ENCODE measurements at places on chromosomes 11 and 22. TPM values are rescaled to one million over a fixed set of nuclear protein-coding genes. Genes with fewer than 3 reads are reported as not detected.

DNA sequence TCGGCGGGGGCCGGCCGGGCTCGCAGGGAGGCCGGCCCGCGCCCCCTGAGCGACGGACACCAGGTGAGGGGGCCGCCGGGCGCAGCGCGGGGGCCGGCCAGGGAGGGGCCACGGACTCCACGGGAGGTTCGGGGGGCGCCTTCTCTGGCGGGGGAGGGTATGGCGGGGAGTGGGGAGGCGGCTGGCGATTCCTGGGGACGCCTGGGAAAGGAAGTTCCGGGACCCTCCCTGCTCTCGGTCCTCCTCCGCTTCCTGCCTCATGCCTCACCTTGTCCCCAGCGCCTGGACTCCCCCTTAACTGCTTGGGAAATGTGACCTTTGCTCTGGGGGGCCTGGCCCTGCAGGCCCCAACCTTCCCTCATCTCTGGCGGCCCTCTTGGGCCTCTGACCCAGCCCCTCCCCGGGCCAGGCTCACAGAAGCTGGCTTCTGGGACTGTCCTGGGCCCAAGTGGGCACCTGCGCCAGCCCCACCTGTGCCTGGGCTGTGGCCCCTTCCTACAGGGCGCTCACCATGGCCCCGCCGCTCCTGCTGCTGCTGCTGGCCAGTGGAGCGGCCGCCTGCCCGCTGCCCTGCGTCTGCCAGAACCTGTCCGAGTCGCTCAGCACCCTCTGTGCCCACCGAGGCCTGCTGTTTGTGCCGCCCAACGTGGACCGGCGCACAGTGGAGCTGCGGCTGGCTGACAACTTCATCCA is 516 bp downstream of the LRFN4 start:
- no peak for DNase-seq

- no peak for DNase-seq
Measured at GRCh38 chr11:22197139-22198005, 4.5 kb downstream of the ANO5 start.

DNA sequence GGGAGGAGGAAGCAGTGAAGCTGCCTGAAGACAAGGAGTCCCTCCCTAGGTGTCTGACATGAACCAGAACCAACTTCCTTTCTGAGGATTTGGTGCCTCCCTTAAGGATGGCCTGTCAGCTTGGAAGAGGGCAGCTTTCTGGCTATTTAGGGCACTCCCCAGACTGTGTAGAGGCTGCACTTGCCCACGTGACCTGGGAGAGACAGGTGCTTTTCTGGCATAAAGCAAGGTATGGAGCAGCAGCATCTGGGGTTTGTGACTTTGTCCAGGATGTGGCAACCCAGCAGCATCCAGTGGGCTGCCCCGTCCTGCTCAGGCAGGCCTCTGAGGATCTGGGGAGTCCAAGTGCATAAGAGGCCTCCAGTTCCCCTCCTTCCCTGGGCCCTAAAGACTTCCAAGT is 42.0 kb upstream of the TLCD5 start:
- no peak for DNase-seq

- no peak for DNase-seq
Measured at GRCh38 chr22:16699326-16699725, 106.7 kb upstream of the CCT8L2 start.

DNA sequence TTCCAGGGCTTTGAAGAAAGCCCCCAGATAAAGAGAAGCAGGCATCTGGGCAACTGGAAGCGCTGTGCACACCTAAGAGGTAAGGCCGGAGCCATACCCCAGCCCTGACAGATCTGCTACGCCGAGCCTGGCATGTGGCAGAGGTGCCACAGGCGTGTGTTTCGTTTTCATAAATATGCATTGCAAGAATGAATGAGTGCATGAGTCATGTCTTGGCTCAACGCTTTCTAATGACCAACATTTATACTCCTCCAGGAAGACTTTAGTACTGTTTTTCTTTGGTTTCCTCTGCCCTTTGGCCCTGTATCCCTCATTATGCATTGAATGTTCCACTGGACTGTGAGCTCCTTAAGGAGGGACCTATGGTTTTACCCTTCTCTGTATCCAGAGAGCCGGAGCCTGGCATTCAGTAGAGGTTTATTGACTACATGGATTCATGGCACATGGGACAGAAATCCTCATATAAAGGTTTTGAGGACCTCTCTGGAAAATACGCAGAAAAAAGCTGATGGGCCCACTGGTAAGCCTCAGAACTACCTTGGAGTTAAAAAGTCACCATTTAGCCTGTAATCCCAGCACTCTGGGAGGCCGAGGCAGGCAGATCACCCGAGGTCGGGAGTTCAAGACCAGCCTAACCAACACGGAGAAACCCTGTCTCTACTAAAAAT is 38.9 kb upstream of the CSNK2A3 start:
- no peak for DNase-seq

DNA sequence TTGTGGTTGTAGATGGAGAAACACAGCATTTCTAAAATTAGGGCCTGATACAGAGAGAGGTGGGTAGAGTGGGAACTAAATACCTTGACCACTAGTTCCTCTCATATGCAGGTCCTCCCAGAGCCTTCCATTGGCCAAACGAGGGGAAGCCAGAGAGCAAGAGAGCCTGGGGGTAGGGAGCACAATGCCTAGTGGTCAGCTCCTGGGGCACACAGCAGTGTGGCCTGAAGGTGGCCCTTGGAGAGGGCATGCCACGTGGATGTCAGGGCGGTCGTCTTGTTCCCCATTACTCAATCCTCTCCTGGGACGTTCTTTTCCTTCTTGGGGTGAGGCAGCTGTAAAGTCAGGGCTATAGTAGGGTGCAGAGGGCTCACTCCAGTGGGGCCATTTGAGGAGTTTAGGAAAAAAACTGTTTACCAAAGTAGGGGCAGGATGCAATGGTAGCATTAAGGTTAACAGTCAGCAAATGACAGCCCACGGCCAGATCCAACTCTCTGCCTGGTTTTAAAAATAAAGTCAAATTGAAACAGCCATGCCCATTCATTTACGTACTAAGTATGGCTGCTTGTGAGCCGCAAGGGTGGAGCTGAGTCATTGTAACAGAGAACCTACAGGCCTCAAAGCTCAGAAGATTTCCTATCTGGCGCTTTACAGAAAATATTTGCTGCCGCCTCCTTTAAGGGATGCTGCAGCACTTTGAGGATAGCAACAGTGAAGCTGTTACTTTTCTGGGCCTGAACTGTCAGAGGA is 7.6 kb downstream of the MYO18B start:
- no peak for DNase-seq

- DNase-seq, result no peak
Measured at GRCh38 chr11:94876645-94877442, 96.5 kb downstream of the CWC15 start.

DNA sequence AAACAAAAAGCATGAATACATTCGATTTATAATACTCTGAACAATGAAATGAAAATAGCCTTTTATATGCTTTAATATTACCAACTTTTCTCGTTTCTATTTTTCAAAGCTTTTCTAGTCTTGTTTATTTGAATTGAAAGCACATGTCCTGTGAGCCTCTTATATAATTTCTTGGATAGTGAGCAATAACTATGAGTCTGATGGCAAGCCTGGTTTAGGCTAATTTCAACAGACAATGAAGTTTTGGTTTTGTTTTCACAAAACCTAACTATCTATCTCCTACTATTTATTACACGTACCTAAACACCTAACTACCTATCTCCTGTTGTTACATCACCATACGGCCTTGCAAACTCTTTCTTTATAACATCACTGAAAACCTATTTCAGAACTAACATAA is 29.2 kb upstream of the CEP126 start:
- no peak for DNase-seq

DNA sequence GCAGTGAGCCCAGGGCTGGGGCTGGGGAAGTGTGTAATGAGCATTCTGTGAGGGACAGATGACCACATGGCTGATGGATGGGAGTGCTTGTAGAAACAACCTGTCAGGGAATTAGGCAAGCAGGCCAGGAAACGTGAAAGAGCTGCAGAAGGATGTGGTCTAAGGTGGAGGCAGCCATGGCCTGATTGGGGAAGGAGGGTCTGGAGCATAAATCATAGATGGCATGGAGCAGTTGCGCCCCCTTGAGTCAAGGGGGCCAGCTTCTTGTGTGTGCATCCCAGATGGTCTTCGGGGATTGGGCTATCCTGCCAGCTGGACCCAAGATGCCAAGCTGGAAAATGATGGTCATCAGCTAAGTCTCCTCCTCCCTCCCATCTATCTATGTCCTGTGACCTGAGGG is 119.4 kb upstream of the CLPB start:
- DNase-seq, result no peak

GRCh38 chr22:39839204-39839603 is 54.4 kb downstream of the ENTHD1 start:
- DNase-seq, result no peak

DNA sequence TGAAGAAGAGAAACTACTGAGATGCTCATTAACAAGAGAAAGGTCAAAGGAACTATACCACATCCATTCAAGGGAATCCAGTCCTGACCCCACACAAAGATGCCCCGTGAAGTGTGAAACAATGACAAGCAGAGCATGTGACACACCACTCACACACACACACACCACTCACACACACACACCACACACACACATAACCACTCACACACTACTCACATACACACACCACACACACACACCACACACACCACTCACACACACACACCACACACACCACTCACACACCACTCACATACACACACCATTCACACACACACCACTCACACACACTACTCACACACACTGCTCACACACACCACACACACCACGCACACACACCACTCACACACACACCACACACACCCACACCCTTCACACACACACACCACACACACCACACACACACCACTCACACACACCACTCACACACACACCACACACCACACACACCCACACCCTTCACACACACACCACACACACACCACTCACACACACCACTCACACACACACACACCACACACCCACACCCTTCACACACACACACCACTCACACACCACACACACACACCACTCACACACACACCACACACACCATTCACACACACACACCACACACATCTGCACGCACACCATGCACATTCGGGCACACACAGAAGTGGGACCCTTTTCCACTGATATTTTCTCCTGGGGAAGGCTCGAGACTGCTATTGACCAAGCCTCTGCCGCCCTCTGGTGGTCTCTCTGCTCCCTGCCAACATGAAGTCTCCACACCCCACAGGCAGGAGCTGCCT is 32.0 kb upstream of the COMT start:
- peak; percentile 76 for DNase-seq

DNA sequence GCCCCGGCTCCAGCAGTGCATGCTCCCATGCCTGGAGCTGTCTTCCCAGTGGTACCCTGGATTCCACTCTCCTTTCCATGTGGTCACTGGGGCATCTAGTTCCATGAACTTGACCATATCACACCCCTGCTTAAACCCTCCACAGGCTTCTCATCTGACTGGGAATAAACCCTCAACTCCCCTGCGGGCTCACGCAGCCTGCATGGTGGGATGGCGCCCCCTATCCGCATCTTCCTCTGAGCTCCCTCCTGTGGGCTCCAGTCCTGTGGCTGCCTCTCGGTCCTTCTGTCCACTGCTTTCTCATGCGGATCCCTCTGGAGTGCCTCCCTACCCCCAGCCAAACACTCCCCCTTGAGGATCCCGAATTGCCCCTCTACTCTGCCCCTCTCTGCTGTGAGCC is 41.4 kb upstream of the TTLL12 start:
- DNase-seq, result no peak

- DNase-seq, result no peak
Measured at GRCh38 chr22:24441406-24442351, 14.3 kb downstream of the ADORA2A start.

- peak; percentile 76 for DNase-seq
Measured at GRCh38 chr22:24434471-24435322, 7.3 kb downstream of the ADORA2A start.

DNA sequence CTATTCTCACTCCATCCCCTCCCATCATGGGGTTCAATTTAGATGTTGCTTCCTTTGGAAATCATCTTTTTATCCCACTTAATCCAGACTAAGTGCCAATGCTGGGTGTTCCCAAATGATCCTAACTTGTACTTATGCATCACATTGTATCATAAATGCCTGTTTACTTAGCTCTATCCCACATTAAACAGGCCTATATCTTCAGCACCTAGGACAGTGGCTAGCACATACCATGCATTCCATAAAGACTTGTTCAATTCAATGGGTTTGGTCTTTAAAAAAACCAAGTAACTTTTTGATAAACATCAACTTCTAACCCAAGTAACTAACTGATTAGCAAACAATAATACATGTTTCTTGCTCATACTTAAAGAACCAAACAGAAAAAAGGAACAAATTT is 40.6 kb downstream of the RSF1 start:
- DNase-seq, result no peak

- DNase-seq, result no peak
Measured at GRCh38 chr11:128868841-128869671, 2.0 kb upstream of the KCNJ1 start.

- no peak for DNase-seq
Measured at GRCh38 chr11:134665571-134666270, 253.7 kb upstream of the B3GAT1 start.

- DNase-seq, result no peak
Measured at GRCh38 chr11:104926771-104927611, 28.7 kb upstream of the CASP12 start.

DNA sequence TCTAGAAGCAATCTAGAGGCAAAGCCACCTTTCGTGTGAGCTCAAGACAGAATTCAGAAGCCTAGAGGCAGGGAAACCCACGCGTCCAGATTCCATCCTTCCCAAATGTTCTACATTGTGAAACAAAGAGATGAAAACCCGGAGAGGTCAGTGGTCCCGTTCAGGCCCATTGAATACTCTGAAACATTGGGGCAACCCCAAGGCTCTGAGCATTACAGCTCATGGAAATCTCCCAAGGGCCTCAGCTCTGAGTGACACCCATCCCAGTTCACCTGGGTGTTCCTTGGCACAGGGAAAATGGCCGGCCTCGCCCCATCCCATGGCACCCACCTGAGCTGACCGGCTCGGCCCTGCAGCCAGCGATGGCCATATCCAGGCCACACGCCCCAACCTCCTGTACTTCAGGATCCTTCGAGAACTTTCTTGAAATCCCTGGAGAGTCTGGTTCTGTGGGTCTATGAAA is 128.6 kb upstream of the FGF3 start:
- DNase-seq, result no peak

- DNase-seq, result no peak
Measured at GRCh38 chr11:17353821-17354600, 2.4 kb downstream of the NCR3LG1 start.

DNA sequence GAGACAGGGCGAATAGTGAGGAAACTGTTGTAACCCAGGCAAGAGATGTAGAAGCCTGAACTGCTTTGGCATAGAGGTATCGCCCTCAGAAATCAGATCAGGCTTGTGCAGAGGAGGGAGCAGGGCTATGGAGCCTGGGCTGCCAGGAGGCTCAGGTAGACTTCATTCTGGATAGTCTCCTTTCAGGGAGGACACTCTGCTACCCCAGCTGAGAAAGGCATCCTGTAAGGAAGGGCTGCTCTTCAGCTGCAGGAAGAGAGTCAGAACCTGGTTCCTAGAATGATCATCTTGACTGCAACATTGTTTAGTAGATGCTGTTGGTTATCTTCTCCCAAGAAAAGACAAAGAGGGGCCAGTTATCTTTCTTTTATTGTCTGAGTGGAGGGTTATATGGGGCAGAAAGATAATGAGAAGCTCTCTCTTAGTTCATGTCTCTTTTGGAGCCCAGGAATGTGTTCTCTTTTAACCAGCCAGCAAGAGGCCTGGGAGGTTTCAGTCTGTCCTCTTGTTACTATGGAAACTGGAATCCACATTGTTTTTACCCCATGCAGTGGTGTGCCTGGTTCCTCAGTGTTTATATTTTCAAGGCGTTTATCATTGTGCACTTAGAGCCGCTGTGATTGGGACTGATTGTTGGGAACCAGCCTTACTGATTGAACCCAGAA is 95.7 kb downstream of the STIM1 start:
- DNase-seq, result peak; percentile 15

Gene KRTAP5-11
- total RNA-seq, result not detected

Gene LUZP2
- total RNA-seq, result not detected

Gene PGA3
- total RNA-seq, result not detected

Gene TESMIN
- total RNA-seq, result 9.3 TPM

Gene LRRC10B
- total RNA-seq, result not detected

Gene SPDYC
- not detected for total RNA-seq

Data from naive thymus-derived CD4-positive, alpha-beta T cell (primary cell).